ENCODE measurements at places on chromosomes 16 and 17.
A peak's percentile ranks its signal among the peaks of the same experiment; 100 is the strongest.

GRCh38 chr16:3358871-3359270 lies 3.2 kb downstream of the OR2C1 start:
- no peak for DNase-seq

- peak; percentile 35 for DNase-seq
Measured at GRCh38 chr17:15262291-15263205, 2.6 kb downstream of the PMP22 start.

- DNase-seq: no peak
Measured at GRCh38 chr17:56897646-56898424, 16.0 kb downstream of the TRIM25 start.

GRCh38 chr16:11994143-11995119 lies 17.9 kb downstream of the SNX29 start:
- DNase-seq: no peak

- no peak for DNase-seq
Measured at GRCh38 chr17:3002538-3003295, 60.7 kb downstream of the OR1D5 start.

GRCh38 chr16:25143928-25144327 lies 32.4 kb downstream of the LCMT1 start:
- no peak for DNase-seq

- no peak for DNase-seq
Measured at GRCh38 chr16:66844009-66844341, 239 bp upstream of the CA7 start.

GRCh38 chr16:35506018-35506897 lies 2046.8 kb downstream of the TP53TG3F start:
- DNase-seq: no peak

All from NCI-H1105 (cell line).